ENCODE measurements at places on chromosomes 6 and 20.

DNA sequence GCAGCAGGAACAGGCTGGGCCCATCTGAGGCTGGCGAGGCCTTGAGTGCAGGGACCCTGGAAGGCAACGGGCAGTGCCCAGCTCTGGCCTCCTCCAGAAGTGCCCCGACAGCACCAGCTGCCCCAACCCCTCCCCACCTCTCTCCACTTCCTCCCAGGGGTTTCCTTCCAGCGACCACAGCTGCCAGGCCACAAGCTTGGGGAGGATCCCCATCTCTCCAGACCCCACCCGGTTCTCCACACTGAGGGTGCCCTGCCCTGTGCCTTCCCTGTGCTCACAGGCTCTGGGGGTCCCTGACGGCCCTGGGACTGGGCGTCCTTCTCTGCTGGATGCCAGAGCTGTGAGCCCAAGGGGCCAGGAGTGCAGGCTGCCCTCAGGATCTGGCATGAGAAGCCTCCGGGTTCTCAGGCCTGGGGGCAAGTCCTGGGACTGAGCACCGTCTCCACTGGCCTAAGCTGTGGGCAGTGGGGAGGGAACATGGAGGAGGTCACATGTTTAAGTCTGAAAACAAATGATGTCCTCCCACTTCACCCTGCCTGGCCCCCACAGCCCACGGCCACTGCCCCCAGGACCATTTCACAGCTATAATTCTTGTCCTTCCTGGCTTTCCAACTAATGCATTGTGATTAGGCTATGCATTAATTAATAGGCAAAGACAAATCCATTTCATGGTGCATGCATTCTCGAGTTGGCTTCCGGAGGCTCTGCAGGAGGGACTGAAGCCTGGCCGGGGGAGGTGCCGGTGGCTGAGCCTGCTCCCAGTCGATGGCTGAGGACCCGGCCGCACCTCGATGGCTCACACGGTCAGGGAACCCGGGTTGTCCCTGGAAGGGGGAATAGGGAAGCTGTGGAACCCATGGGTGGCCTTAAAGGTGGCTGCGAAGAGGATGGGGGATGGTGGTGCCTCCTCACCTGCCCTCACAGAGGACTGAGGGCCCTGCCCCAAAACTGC is 24.4 kb downstream of the BHLHE23 start:
- no peak for DNase-seq

GRCh38 chr6:91476000-91476399 is 889.1 kb upstream of the MAP3K7 start:
- no peak for DNase-seq

DNA sequence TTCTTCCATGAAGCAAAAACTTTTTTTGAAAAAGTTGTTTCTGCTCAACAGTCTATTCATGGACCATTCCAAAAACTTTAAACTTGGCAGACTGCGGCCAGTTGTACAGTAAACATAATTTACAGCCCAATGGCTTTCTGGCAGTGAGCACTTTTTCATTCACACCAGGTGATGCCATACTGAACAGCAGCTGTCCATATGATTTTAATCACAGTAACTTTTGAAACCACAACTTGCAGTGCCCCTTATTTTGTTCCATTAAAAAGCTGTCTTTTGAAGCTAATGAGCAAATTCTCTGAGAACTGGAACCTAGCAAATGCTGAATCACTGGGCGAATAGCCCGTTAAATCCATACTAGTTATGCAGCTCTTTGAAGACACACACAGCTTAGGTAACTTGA is 576.6 kb downstream of the PTPRT start:
- no peak for DNase-seq

- no peak for DNase-seq
These were observed 7.3 kb upstream of the LBP start for GRCh38 chr20:38338849-38339520.

DNA sequence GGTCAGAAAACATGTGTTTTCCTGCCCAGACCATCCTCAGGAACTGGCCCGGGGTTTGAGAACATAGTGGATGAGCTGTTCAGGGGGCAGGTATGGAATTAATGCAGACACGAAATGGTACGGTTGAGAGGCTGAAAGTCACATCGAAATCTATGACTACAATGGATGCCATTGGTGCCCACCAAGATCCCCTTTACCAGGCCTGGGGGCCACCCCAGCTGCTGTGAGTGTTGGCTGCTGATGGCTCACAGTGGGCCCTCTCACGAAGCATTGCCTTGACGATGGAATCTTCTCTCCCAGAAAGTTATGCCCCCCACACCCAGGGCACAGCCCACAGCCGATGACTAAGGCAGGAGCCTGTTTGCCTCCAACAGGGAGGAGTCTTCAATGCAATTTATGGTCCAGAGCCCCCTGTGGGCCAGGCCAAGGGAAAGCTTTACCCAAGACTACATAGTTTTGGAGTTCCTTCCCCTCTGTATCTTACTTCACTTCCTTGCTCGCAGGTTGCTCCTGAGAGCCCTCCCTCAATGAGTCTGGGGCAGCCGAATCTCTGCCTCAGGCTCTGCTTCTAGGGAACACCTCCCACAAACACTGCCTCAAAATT is 92.6 kb downstream of the BFSP1 start:
- DNase-seq = no peak

DNA sequence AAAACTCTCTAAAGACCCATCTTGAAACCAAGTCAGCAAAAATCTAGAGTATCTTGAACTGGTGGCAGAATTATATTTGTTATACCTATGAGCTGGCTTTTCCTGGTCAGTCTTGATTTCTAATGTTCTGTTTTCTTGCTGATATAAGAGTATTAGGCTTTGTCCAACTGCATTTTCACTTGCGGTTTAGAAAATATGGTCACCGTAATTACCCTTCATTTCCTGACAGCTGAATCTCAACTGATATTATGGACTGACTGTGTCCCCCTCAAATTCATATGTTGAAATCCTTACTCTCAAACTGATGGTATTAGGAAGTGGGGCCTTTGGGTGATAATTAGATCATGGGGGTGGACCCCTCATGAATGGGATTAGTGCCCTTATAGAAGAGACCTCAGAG is 72.1 kb downstream of the TXLNB start:
- DNase-seq = no peak

DNA sequence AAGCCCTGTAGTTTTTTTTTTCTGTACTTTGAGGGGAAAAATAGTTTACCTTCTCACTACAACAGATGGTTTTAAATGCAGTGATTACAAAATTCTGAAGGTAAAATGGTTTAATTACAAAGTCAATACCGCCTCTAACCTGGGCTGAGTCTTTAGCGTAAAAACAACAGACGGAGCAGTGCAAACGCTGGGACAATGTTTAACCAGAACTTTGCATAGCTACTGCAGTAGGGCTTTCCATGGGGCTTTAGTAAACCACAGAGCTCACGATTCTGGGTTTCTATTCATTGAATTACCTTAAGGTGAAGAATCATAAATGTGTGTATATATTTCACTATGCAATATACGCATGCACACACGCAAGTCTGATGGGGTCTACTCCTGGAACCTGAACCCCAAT is 77.9 kb downstream of the RFX6 start:
- no peak for DNase-seq

GRCh38 chr20:37274851-37275524 is 13.4 kb upstream of the GHRH start:
- no peak for DNase-seq

DNA sequence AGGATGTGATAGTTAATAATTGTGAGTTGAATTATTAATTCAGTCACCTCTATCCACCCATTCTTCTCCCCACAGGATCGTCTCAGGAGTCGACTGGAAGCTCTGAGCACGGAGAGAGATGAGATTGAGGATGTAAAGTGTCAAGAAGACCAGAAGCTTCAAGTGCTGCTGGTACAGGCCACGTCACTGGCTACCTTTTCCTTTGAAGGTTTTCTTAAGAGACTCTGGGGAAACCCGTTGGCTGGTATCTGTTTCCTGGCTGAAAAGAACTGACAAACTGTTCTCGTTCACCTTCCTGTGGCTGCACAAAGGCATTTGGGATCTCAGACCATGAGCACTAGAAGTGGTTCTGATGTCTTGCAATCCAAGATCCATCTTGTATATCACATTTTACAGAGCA is 3.8 kb downstream of the TRIM15 start:
- DNase-seq = no peak

- DNase-seq = no peak
These were observed 272.2 kb downstream of the KCNQ5 start for GRCh38 chr6:72894091-72894490.

- no peak for DNase-seq
These were observed 13.2 kb downstream of the FAM210B start for GRCh38 chr20:56371977-56372376.

DNA sequence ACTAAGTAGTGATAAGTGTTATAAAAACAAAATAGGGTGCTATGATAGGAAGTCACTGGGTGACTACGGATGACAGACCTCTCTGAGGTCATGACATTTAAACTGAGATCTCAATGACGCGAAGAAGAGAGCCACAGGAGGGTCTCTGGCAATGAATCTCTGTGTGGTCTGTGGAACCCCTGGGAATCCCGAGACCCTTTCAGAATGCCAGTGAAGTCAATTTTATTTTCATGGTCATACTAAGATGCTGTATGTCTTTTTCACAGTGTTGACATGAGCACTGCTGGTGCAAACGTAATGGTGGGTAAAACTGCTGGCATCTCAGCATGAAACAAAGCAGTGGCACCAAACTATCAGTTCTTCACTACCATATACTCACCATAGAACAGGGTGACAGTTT is 155.0 kb downstream of the GJA10 start:
- DNase-seq = no peak

DNA sequence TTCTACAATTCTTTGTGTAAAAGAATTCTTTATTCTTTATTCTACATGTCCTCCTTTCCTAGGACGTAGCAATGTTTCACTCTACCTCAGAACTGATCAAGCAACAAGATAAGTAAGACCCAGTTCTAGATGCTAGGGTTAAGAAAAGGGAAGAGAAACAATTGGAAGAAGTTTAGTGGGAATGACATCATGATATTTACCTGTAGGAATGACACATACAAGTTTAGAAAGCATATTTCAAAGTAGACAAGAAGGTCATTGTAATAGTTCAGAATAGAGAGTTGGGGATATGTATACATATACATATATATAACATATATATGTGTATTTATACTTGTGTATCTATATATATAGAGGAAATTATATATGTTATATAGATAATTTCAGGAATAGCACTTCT is 43.4 kb upstream of the LRRC1 start:
- DNase-seq = no peak

DNA sequence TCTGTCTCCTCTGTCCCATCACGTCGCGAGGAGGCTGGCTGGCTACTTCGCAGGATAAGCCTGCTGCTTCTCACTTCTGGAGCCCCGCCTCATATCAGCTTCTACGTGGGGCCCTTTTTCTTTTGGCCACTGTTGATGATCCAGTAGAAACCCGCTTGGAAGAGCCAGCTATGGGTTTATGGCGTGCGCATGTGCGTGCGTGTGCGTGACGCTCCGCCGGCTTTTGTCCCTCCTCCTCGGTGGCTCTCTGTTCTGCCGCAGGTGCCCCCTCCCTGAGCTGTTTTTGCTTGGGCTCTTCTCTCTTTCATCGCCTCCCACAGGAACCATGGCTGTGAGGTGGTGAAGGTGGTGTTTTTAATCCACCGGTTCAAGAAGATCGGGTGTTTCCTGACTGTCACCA is 26.5 kb downstream of the EFCAB8 start:
- DNase-seq = no peak

DNA sequence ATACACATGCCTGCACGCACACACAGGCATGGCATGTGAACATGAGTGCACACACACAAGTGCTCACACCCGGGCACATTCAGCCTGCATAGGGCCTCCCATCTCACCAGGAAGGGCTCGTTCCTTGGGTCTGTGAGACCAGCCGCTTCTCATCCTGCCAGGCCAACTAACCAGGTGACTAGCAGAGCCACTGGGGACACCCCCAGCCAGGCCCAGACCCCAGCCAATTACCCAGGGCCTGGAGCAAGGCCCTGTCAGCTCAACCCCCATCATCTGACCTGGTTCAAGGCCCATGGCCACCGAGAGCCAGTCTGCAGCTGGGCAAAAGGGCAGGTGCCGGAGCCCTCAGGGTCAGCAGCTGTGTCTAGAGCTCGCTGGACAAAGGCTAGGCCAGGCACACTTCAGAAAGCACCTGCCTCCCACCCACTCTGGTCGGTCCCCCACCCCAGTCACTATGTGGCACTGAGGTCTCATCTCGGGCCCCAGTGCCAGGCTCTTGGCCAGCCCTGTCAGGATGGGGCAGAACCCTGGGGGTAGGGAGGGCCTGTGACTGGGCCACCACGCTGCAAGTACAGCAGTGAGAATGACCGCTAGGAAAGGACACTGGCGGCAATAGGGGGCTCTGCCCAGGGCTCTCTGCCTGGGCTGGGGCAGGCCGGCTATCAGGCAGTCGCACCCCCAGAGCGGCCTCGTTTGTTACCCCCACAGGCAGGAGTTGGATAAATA is 26.8 kb upstream of the MRGBP start:
- no peak for DNase-seq

DNA sequence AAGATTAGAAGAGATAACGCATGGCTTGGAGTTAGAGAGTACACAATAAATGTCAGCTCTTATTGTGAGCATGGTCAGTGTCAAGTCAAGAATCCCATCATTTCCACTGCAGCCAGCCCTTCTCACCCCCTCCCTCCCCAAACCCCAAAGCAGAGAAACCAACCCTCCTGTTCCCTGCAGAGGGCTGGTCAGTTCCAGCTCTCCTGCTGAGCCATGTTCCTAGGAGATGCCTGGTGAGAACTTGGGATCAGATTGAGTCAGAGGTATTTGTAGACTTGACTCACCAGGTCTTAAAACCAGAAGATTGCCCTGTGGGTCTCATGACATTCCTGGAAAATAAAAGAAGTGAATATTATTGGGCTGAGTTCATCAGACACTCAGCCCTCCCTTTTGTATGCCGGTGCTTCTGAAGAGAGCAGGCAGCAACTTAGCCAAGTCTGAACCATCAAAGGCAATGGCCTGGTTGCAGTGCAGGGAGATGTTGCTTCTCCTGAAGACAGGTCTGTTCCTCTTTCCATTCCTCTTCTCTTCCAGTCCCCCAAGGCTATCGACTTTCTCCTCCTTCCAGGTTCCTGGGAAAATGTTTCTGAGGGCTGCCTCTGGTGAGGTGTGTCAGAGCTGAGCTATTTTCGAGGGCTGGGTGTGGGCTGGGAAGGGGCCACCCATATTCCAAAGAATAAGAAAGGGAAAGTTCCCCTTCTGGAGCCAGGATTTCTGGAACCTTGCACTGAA is 278.2 kb upstream of the SUPT3H start:
- no peak for DNase-seq

- DNase-seq = no peak
These were observed 77.0 kb downstream of the YTHDF1 start for GRCh38 chr20:63138855-63139341.

- DNase-seq = no peak
These were observed 29.6 kb downstream of the TAB2 start for GRCh38 chr6:149347067-149347466.

GRCh38 chr6:155949256-155949655 is 493.6 kb upstream of the NOX3 start:
- no peak for DNase-seq

- no peak for DNase-seq
These were observed 14.8 kb upstream of the ADRM1 start for GRCh38 chr20:62287759-62288534.

GRCh38 chr20:4322499-4322898 is 307.1 kb upstream of the RNF24 start:
- no peak for DNase-seq

- peak; percentile 42 for DNase-seq
These were observed 48.9 kb downstream of the DUSP22 start for GRCh38 chr6:340991-341827.

GRCh38 chr6:16277101-16277981 is 39.0 kb downstream of the GMPR start:
- DNase-seq = no peak

Data from CD4-positive, alpha-beta T cell treated with Interleukin-4 for 4 hours (primary cell).